ENCODE measurements at places on chromosomes 7 and 10.

DNA sequence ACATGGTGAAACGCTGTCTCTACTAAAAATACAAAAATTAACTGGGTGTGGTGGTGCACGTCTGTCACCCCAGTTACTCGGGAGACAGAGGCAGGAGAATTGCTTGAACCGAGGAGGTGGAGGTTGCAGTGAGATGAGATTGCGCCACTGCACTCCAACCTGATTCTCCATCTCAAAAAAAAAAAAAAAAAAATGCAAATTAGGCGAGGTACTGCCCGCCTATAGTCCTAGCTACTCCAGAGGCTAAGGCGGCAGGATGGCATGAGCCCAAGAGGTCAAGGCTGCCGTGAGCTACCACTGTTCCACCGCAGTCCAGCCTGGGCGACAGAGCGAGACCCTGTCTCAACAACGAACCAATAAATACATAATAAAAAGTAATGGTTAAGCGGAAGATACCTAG, 1.1 kb upstream of the EIF4H start:
- no peak for DNase-seq

- no peak for DNase-seq
Observed at GRCh38 chr10:34121125-34121753, 693.9 kb downstream of the PARD3 start.

DNA sequence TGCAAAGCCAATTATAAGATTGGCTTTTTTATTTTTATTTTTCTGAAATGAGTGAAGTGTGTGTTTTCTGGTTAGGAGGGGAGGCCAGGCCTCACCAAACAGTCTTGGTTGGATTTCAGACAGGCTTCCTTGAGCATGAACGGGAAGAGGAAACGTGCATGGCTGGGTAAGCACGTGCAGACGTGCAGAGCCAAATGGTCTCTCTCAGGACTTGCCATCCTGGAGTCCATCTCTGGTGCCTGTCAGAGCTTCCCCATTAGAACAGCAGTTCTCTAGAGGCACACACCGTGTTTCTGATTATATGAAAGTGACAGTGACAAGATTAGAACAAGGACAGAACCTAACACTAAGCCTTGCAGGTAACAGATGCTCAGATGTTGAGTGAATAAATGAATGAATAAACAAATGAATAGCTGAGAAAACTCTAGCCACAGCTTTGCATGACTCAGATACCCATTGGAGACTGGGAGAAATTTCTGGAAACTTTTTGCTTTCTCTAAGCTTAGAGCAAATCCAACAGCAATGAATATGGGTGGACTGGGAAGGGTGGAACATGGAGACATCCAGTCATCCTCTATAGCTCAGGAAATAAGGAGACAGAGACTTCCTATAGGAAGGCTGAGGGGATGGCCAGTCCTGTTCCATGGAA, 11.8 kb upstream of the CALD1 start:
- no peak for DNase-seq

DNA sequence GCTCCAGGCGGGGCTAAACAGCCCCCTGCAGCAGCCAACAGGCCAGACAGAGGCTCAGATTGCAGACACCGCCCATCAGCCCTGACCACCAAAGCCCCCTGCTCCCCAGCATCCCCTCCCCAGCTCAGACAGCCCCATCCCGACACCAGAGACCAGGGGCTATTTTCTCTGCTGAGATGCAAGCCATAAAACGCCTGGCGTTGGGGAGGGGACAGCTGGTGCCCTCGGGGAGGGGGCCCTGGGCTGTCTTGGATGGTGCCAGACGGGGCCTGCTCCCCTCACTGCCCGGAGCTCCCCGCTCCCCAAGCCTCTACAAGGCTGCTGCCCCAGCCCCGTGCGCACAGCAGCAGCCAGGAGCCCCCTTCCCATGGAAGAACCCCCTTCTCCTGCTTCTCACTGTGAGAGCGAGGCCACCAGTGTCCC, 31.8 kb downstream of the GET4 start:
- DNase-seq, result no peak

DNA sequence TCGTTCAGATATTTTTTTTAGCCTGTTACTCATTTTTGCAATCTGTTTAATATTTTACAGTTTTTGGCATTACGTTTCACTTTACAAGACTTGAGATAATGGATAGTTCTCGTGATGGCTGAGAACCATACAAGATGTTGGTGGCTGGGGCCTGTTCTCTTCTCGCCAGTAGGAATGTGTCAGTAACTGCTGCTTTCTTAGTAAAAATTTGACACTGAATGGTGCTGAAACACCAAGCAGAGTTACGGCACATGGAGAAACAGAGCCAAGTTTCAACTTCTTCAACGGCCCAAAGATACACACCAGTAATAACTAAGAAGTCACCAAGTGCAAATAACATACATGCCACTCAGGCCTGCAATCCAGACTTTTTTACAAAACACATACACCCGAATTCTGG, 130.4 kb downstream of the NRP1 start:
- DNase-seq, result no peak

GRCh38 chr7:94406696-94407095, 12.0 kb downstream of the COL1A2 start:
- no peak for DNase-seq

- no peak for DNase-seq
Observed at GRCh38 chr10:48589266-48589665, 15.6 kb downstream of the ARHGAP22 start.

DNA sequence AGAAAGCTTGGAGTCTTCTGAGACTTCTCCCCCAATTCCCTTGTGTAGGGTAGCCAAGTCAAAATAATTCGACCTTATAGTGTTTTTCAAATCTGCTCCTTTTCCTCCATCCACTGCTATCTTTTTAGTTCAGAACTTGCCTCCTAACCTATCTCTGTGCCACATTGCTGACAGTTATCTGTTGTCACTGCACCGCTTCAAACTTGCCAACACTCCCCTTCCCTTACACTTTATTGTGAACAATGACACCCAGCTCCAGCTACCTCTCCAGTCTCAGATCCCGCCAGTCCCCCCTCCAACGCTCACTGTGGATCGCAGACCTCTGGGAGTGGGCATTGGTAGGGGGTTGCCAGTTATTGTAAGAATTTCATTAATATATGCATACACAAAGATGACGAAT, 16.3 kb upstream of the HPS1 start:
- DNase-seq, result no peak

- DNase-seq, result no peak
Observed at GRCh38 chr10:115503546-115503945, 410.4 kb downstream of the ATRNL1 start.

DNA sequence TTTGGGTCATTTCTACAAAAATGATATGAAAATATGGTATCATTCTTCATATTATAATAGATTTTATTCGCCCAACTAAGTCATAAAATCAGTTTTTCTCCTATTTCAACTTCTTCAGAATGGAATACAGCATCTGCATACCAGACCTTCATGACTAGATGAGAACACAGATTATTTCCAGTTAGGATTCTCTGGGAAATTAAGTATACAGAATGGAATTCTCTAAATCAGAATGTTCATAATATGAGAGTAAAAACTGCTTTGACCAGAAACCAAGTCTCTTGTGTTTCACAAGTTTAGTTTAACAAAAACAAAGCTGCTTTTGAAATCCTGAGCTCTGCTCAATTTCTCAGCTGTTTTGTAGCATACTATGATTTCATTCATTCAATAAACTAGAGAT, 160.3 kb upstream of the SEMA3A start:
- DNase-seq, result no peak

Measured in dorsolateral prefrontal cortex (tissue), 122 donors.